ENCODE measurements at places on chromosomes 1 and 21.
A peak's percentile ranks its signal among the peaks of the same experiment; 100 is the strongest.

DNA sequence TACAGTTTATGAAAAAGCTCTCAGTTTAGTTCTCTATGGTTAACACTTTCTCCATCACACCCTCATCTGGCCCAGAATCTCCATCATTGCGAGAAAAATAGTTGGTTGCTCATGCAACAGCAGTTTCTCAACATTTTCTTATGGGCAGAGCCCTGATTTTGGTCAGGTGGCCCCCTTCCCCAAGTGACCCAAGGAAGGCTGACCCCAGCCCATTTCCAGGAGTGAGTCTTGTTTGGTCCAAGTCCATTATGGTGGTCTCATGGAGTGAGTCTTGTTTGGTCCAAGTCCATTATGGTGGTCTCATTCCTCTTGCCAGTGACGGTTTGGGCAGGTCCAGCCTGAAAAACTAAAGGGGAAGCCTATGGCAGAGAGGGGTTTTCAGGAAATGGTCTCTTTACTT, 1.5 kb upstream of the TRIM62 start:
- DNase-seq = no peak

- DNase-seq = no peak
Observed at GRCh38 chr1:238549137-238549536, 658.4 kb upstream of the ZP4 start.

GRCh38 chr1:7424352-7424890, 346.7 kb upstream of the VAMP3 start:
- no peak for DNase-seq

- no peak for DNase-seq
Observed at GRCh38 chr1:14955976-14956375, 197.6 kb upstream of the TMEM51 start.

- no peak for DNase-seq
Observed at GRCh38 chr1:175822580-175822979, 79.2 kb upstream of the TNR start.

DNA sequence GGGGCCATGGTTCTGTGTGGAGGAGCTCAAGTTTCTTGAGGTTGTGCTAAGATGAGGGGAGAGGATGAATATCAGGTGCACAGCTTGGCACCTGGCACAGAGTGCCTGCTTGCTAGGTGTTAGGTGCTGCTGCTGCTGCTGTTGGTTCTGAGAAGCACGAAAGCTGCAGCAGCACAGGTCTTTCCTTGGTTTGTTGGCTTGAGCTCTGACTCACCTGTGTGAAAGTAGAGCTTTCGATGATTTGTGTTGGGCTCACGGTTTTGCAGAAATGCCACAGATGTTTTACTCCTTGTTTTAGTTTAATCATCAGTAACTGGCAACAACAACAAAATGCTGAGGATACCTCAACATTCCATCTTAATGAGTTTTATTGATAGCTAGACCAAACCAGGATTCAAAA, 221.6 kb downstream of the BRINP2 start:
- DNase-seq = no peak

- no peak for DNase-seq
Observed at GRCh38 chr1:94819945-94820746, at the start of gene SLC44A3. Gene SLC44A3 (plus strand): TSS chr1:94820357. CDS start chr1:94820452, 95 bp downstream.

DNA sequence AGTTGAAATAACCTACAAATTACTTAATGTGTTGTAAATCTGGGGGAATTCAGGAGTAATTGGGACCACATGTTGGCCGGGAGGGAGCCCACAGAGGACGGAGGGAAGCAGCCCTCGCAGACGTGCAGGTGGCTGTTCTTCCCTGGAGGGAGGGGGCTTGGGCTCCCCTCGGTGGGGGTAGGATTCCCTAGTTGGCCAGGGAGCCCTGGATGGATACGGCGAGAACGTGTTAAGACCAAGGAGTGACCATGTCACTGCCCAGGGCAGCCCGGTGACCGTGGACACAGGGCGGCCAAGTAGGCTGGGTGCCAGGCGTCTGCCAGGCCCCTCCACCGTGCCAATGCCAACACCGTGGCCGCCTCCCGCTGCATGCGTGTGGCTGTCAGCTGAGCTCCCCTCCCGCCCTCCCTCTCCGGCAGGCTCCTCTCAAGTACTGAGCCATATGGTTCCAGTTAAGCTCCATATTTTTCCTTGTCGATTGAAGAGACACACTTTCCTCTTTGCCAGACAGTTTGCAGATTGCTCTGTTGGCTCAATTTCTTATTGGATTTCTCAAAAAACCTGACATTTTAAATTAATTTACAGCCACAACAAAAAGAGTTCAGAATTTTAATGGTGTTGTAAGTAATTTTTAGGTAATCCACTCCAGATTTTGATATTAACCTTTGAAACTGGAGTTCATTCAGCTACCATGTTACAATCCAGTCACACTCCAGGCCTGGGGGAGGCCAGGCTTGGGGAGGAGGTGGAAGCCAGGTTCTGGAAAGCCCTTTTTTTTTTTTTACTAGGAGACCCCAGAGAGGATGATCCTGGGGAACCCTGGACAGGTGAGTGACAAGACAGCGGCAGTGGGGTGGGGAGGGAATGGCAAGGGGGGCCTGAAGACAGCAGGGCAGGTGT, 71.2 kb downstream of the CASZ1 start:
- DNase-seq = no peak

DNA sequence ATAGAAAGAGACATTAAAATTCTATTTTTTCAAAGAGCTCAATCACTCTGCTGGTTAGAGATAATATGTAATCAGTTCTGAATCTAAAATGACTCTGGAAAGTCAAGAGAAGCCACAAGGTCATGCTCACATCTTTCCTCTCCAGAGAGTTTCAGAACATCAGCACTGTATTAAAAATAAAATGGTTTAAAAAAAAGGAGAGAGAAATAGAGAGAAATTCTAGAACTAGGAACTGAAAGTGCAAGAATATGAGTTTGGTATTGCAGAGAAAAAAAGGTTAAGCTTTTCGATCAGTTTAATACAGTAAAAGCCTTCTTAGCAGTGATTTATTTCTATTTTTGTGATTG, 44.0 kb upstream of the DIPK1A start:
- DNase-seq = no peak

DNA sequence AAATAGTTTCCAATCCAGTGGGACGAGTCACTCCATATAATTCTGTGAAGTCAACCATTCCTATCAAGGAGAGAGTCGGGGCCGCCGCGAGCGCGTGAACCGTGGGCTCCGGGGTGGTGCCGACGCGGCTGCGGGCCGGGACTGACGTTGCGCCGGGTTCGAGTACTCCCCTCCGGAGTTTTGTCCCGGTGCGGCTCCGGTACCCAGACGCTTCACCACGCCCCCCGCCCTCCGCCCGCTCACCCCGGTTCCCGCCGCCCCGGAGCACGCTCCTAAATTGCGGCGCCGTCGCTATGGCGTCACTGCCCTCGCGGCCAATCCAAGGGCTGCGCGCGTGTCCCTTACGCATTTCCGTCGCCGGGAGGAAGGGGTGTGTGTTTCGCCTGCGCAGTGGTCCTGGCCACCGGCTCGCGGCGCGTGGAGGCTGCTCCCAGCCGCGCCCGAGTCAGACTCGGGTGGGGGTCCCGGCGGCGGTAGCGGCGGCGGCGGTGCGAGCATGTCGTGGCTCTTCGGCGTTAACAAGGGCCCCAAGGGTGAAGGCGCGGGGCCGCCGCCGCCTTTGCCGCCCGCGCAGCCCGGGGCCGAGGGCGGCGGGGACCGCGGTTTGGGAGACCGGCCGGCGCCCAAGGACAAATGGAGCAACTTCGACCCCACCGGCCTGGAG, at the start of gene ATAD3B:
ATAD3B (plus strand) TSS at position 377 of the 664 bp plus-strand sequence; CDS start at position 497, 120 bp downstream.
- DNase-seq = peak; percentile 92

DNA sequence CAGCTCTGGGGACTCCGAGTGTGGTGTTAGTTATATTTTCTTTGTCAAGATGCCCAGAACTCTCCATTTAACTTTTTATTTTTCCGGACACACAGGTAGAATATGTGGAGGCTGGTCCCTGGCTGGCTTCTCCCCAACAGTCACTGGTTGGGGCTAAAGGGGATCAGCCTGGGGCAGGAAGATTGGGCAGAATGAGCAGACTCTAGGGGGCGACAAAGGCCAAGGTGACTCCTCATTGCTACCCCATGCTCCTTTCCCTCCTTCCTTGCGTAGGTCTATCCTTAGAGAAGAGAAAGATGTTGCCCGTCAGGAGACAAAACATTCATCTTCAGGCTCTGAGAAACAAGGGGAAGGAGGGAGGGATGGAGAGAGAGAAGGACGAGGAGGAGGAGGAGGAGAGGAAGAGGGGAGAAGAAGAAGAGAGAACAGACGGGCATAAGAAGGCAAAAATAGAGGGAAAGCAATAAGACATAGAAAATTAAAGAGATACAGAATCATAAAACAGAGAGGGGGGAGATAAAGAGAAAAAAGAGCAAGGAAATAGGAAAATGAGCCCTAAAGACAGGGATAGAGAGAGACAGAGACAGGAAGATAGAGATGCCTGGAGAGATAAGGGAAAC, 89.9 kb downstream of the FOXD2 start:
- peak; percentile 4 for DNase-seq

GRCh38 chr1:11487196-11487751, 8.3 kb downstream of the DISP3 start:
- no peak for DNase-seq

- no peak for DNase-seq
Observed at GRCh38 chr21:46397211-46397905, 61.3 kb upstream of the DIP2A start.

DNA sequence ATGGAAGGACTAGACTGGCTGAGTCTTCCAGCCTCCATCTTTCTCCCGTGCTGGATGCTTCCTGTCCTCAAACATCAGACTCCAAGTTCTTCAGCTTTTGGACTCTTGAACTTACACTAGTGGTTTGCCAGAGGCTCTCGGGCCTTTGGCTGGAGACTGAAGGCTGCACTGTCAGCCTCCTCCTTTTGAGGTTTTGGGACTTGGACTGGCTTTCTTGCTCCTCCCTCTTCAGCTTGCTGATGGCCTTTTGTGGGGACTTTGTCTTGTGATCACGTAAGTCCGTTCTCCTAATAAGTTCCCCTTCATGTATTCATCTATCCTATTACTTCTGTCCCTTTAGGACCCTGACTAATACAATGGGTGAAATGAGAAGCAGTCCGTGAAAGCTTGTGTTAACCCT, 196.4 kb downstream of the KAZN start:
- DNase-seq = no peak

DNA sequence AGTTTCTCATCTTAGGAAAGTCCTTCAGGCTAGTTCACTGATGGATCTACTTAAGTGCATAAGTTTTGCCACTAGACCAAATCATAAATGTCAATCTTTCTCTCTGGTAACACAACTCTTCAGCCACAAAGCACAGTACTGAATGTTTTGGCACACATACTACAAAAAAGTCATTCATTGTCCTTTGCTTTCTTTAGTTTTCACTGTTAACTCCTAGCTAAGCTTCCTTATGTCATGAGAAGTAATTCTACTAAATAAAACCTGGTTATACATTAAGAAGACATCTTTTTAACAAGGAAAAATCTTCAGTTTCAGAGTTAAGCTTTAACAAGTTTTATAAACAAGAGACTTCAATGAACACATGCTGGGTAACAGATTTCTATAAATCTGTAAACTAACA, 379.2 kb upstream of the NFIA start:
- no peak for DNase-seq

GRCh38 chr1:9759939-9760338, 63.8 kb downstream of the CLSTN1 start:
- no peak for DNase-seq

GRCh38 chr21:14602382-14602958, 56.4 kb upstream of the SAMSN1 start:
- DNase-seq = peak; percentile 32

- DNase-seq = no peak
Observed at GRCh38 chr1:107704911-107705310, 260.1 kb downstream of the VAV3 start.

- no peak for DNase-seq
Observed at GRCh38 chr21:31151156-31152045, 113.1 kb upstream of the KRTAP19-8 start.

DNA sequence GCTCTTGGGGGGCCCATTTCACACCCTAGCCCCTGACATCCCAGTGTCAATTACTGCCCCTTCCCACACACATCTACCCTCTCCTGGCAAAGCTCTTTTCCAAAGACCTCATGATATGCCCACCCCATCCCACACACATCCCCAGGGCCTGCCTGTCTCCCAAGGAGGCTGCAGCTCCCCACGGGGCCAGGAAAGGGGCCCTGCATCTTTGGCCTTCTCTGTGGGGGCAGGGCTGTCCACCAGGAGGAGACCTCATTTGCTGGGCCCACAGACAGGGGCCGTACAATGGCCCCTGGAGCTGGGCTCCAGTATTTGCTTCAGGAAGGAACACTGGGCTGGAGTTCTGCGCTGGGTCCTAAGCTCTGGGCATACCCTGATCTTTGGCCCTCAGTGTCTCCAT, 65.6 kb upstream of the RUNX3 start:
- DNase-seq = no peak

DNA sequence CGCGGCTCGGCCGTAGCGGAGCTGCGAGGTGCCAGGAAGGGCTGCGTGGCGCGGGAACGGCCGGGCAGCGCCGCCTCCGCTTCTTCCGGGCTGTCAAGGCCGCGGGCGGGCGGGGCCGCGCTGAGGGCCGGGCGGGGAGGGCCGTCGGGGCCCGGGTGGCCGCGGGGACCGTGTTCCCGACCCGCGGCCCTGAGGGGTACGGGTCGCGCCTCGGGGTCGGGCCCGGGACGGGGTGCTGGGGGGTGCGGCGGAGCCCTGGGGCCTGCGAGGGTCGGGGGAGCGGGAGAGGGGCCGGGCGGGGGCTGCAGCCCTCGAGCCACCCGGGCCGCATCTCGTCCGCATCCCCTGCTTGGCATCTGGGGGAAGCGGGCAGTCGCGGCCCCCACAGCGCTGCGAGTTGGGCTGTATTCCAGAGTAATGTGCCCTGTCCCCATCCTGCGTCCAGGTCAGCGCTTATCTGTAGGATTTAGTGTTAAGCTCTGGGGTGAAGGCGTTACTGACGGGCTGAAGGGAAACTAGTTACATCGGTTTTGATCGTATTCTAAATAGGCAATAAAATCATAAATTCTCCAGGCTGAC, 379 bp downstream of the RER1 start:
- no peak for DNase-seq

DNA sequence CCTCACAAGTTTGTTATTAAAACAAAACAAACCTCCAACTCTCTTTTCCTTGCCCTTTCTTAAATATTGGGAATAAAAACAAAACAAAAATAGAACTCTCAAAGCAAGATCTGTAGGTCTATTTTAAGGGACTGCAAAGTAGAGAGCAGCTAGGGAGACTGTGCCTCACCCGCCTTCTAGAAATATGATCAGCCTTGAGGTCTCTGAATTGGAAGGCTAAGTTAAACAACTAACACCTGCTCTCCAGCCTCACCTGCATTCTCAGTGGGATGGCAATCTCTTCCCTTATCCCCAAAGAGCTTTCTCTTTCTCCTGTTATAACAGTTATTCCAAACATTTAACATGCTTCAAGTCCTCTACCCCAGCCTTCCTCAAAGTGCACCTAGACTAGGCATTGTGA, 75.5 kb upstream of the TNR start:
- no peak for DNase-seq
